ENCODE measurements at places on chromosomes 2 and 18.

DNA sequence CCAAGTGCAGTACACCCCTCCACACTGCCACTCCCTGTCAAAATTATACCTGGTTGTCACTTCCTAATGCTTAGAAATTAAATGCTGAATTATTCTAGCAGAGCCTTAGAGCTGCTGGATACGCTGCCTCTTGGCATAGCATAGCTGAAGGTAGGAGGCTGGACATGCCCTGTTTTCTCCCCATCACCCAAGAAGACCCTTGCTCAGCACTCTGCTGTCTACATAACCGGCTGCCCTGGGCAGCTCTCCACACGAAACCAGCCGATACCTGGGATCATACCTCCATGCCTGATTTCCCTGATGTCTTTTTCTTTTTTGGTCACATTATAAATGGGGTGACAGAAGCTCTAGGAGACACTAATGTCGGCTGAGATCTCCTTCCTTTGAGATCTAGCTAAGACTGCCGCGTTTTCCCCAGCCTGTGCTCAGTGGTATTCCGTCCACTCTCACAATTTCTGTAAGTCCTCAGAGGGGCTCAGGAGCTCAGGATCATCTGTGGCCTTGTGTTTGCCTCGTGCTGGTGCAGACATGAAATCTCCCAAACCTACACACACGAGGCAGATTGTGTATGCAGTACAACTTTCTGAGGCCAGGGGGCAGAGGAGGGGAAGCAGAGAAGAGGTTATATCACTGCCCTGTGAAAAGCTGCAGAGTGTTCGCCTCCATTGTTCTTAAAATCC lies 13.5 kb upstream of the ZAP70 start:
- no peak for DNase-seq

DNA sequence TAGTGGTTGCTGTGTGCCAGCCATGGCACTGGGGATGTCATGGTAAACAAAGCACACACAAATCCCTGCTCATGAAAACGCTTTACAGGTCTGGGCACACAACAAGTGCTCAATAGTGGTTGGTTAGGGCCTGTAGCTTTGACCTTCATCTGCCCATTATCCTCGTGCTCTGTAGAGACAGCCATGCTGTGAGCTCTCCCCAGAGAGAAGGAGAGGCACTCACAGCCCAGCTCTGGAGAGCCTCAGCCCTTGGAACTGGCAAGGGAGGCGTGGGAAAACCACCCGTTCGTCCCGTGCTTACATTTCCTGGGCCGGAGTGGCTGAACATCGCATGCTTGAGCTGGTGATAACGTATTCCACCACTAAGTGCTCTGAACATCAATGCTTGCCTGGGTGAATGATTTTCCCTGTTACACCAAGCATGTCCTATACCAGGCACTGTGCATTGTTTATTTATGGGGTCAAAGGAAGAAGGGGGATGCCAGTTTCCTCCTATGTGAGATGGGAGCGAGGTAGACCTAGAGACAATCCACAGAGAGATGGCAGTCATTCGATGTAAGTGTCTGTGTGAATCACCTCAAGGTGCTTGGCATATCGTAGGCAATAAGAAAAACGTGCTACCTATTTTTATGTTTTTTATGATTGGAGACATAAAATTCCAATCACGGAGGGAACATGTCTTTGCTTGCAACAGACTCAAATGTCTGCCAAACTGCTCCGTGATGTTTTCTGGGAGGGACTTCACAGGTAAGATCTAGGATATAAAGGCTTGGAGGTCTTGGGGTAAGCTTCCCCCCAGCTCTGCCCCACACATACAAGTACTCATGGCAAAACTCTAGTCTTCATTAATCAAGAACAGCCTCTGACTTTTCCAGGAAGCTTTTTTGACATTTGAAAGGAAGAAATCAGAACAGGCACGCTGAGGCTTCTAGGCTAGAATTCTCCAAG lies 75.5 kb downstream of the DDX1 start:
- no peak for DNase-seq

GRCh38 chr2:75022516-75022915 lies 64.1 kb downstream of the POLE4 start:
- no peak for DNase-seq

DNA sequence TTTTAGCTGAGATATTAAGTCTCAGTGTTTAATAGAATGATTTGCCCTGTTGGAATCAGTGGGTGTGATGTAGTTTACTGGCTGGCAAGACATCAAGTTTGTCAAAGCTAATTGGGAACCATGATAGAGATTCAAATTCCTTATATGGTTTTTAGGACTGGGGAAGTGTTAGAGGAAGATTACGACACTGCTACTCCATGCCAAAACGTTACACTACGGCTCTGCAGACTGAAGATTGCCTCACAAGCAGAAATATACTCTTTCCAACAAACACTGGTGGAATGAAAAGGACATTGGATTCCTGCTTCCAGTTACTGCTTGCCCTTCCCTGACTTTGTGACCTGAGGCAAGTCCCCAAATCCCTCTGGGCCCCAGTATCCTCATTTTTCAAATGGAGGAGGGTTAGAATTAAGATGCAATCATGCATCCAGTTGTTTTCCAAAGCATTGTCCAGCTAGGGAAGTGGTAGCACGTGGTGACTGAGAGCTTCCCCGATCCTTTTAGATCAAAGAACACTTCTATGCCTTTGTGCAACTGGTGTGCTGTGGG lies 147.6 kb downstream of the CDC42EP3 start:
- DNase-seq, result no peak

GRCh38 chr18:26503382-26503781 lies 45.0 kb downstream of the KCTD1 start:
- DNase-seq, result no peak

DNA sequence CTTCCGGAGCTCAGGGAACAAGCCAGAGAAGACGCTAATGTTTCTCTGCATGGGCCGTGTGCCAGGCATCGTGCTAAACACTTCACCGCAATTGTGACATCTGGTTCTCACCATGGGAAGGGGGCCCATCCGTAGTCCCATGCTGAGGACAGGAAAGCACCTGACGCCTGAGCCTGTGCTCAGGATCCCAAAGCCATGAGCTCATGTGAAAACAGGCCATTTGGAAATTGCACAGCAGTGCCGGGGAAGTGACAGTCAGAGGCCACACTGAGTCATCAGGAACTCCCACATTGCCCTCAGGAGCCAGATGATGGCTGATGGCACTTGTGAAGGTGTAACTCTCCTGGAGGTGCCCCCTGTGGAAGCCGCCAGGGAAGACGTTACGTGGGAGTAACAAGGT lies 141.0 kb downstream of the INHBB start:
- DNase-seq, result no peak

GRCh38 chr2:159612255-159612901 lies 4.0 kb downstream of the BAZ2B start:
- no peak for DNase-seq

DNA sequence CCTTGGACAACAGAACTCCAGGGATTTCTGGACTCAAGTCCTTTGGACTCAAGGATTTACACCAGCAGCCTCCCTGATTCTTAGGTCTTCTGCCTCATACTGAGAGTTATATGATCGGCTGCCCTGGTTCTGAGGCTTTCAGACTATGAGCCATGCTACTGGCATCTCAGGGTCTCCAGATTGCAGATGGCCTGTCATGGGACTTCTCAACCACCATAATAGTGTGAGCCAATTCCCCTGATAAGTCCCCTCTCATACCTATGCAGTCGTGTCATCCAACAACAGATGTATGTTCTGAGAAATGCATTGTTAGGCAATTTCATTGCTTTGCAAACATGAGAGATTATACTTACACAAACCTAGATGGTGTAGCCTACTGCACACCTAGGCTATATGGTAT lies 61.4 kb upstream of the MSTN start:
- no peak for DNase-seq

- DNase-seq, result no peak
Observed at GRCh38 chr2:157251932-157252331, 5.6 kb upstream of the GALNT5 start.

DNA sequence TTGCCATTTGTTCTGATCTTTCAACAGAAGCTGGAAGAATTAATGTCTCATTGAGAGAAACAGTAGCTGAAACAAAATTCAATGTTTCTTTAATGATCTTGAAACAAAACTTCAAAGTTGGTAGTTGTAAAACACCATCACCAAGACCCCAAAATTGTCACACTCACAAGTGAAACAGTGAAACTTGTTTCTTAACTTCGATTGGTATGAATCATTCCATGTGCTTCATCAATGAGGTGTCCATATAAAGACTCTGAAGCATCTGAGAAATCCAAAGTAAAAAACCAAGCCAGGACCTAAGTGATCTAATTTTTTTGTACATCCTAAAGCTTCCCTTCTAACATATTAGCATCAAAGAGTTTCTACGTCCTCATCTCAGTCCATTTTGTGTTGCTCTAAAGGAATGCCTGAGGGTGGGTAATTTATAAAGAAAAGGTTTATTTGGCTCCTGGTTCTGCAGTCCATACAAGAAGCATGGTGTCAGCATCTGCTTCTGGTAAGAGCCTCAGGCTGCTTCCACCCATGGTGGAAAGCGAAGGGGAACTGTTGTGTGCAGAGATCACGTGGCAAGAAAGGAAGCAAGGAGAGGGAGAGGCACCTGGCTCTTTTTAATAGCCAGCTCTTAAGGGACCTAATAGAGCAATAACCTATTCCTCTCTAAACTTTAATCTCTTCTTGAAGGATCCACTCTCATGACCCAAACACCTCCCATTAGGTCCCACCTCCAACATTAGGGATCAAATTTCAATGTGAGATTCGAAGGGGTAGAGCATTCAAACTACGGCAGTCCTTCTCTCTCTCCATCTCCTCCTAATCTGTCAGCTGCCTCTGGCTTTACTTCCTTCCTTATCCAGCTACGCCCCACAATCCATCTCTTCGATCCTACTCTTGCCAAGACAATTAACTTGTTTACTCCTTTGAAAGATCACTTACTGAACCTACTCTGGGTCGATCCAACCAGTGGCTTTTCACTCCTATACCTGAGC lies 20.7 kb upstream of the TLK1 start:
- no peak for DNase-seq

- DNase-seq, result no peak
Observed at GRCh38 chr18:7733642-7734041, 166.5 kb downstream of the PTPRM start.
